ENCODE measurements at places on chromosomes 1 and 21. TPM values are rescaled to one million over a fixed set of nuclear protein-coding genes. Genes with fewer than 3 reads are reported as not detected.

The CENPF gene
- total RNA-seq, result 7.0 TPM

The PPIAL4G gene
- total RNA-seq, result not detected

The MAP3K21 gene
- total RNA-seq, result 10.0 TPM

The HPCAL4 gene
- not detected for total RNA-seq

The PTPN22 gene
- 0.91 TPM for total RNA-seq

The SPRR4 gene
- total RNA-seq, result 123 TPM

DNA sequence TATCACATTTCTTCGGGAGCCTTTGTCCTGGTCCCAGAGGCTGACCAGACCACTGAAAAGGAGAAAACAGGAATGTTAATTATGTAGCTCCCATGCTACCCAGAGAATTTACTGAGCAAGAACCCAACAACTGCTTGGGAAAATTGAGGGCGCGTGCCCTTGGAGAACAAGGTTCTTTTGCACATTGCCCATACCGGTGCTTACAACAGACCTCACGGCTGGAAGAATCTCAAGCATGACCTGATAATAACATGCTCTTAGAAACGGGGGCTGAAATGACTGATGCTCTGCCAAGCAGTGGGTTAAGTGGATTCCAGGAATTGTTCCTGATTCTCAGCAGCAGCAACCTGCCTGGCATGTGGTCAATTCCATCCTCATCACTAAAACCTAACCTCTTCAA is 49.3 kb upstream of the AJAP1 start:
- DNase-seq, result no peak

GRCh38 chr1:170530972-170531757 is 801 bp upstream of the GORAB start:
- no peak for DNase-seq

GRCh38 chr1:93394514-93394913 is 48.8 kb downstream of the DR1 start:
- no peak for DNase-seq

DNA sequence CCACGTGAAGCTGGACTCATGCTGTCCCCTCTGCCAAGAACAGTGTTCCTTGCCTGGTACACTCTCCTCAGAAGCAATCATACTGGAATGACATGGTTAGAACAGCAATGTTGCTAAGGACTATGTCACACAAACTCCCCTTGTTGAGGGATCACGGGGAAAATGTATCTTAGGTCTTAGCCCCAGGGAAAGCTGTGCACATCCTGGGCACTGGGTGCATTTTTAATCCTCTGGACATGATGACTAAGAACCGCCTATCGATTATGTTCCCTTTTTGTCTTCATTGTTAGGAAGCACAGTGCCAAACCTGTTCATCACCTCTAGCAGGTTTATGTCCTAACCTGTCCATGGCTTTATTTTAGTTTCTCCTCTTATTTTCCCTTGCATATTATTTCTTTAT is 115.1 kb downstream of the HIVEP3 start:
- no peak for DNase-seq

GRCh38 chr1:219505886-219506285 is 107.0 kb downstream of the ZC3H11B start:
- no peak for DNase-seq

GRCh38 chr1:206875752-206876377 is 10.4 kb downstream of the IL20 start:
- no peak for DNase-seq

GRCh38 chr1:179322557-179322956 is 29.0 kb downstream of the SOAT1 start:
- no peak for DNase-seq

GRCh38 chr1:21818656-21819055 is 6.6 kb downstream of the LDLRAD2 start:
- DNase-seq, result no peak

DNA sequence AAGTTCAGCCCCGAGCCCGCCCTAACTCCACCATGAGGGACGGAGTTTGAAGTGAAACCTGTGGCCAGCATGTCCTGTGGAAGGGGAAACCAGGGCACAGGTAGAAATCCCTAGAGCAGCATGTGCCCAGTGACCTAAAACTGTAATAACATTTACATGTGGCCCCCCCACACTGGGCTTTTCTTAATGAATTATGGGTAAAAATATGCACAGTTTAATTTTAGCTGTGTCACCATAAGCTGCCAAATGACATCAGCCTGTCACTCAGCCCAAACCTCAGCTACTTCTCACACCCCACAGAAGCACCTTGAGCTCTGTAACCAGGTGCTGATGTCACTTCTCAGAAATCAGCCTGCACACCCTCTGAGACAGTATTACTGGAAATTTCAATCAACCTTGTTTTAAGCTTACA is 50.0 kb upstream of the SLC19A1 start:
- DNase-seq, result no peak

- DNase-seq, result no peak
Measured at GRCh38 chr1:36349241-36349671, 25.8 kb upstream of the EVA1B start.

DNA sequence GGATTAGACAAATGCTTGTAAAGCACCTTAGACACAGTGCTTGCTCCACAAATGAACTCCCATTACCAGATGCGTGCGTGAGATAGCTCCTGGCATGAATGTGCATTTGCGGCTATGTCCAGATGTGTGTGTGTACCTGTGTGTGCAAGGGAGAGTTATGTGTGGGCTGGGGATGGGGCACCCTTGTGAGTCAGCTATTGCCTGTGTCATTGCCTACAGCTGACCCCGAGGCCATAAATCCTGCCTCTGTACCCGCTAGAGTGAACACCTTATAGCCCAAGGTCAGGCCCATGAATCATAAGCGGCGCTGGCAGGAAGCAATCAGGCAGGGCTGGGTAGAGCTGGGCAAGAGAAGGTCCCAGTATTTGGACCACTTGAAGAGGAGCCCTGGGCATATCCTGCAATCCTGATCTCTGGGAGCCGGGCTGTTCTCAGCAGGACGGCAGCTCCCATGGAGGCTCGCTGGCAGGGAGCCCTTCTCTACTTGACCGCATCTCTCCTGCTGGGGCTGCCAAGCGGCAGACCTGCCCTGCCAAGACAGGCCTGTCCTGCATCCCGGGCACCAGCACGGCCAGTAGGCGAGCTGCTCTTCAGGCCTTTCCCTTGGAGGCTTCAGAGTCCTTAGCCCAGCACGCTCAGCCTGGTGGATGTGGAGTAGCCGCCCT is 86.4 kb downstream of the TMEM53 start:
- DNase-seq, result no peak

DNA sequence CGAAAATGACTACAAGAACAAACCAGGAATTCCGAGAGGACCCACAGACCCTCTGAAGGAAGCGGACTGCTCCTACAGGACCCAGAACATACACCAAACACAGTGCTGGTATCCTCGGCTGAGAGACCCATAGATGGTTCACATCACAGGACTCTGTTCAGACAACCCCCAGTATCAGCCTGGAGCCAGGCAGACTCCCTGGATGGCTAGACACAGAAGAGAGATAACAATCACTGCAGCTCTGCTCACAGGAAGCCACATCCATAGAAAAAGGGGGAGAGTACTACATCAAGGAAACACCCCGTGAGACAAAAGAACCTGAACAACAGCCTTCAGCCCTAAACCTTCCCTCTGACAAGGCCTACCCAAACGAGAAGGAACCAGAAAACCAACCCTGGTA is 434.0 kb upstream of the NR5A2 start:
- no peak for DNase-seq

GRCh38 chr1:116529199-116529631 is 41.6 kb downstream of the CD58 start:
- DNase-seq, result no peak

GRCh38 chr21:14572204-14572780 is 26.2 kb upstream of the SAMSN1 start:
- no peak for DNase-seq

Measured in lower leg skin (tissue), 4 donors.